ENCODE measurements at places on chromosomes 6 and 20.

- peak; percentile 24 for DNase-seq
These were observed 1.1 kb downstream of the L3MBTL3 start for GRCh38 chr6:130019326-130020072.

- DNase-seq, result no peak
These were observed 4.9 kb upstream of the BEND6 start for GRCh38 chr6:56949925-56950495.

DNA sequence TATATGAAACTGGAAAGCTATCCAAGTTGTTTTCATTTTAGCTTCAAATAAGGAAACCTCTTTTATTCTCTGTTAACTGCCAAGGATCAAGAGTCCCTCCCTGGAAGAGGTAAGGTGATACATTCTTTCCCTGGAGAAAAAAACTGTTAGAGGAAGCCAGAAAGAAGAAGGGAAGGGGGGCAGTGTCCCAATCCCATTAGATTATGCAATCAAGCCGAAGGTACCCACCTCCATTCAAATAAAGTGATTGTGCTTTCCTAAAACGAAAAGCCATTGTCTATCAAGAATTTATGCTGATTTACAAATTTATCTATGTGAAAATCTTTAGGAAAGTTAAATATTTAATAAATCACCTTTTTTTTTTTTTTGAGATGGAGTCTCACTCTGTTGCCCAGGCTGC lies 9.5 kb upstream of the UQCC1 start:
- DNase-seq, result no peak

- DNase-seq, result no peak
These were observed 388.2 kb downstream of the TBC1D32 start for GRCh38 chr6:120945905-120946594.

GRCh38 chr20:14570811-14571210 lies 233.4 kb upstream of the FLRT3 start:
- DNase-seq, result no peak

- DNase-seq, result no peak
These were observed 72.1 kb downstream of the KHDC1L start for GRCh38 chr6:73152966-73153757.

DNA sequence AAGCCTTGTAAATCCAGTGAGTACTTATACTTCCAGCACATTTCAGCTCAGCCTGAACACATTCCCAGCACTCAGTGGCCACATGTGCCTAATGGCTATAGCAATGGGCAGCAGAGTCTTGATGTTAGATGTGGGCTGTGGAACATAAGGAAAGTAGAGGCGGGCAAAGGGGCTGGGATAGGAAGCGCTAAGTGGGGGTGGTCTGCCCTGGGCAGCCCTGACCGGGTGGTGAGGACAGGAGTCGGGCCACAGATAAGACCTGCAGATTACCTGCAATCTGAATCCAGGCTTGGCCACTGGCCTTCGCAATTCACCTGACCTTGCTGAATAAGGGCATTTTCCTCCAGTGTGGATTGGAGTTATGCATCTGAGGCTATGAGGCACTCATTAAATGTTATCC lies 11.1 kb upstream of the HMGA1 start:
- DNase-seq, result no peak

GRCh38 chr6:51737580-51738360 lies 349.6 kb downstream of the PKHD1 start:
- no peak for DNase-seq

- DNase-seq, result no peak
These were observed 67.3 kb downstream of the KCNB1 start for GRCh38 chr20:49415005-49415667.

- no peak for DNase-seq
These were observed 162.2 kb downstream of the NKAIN2 start for GRCh38 chr6:123965894-123966293.

DNA sequence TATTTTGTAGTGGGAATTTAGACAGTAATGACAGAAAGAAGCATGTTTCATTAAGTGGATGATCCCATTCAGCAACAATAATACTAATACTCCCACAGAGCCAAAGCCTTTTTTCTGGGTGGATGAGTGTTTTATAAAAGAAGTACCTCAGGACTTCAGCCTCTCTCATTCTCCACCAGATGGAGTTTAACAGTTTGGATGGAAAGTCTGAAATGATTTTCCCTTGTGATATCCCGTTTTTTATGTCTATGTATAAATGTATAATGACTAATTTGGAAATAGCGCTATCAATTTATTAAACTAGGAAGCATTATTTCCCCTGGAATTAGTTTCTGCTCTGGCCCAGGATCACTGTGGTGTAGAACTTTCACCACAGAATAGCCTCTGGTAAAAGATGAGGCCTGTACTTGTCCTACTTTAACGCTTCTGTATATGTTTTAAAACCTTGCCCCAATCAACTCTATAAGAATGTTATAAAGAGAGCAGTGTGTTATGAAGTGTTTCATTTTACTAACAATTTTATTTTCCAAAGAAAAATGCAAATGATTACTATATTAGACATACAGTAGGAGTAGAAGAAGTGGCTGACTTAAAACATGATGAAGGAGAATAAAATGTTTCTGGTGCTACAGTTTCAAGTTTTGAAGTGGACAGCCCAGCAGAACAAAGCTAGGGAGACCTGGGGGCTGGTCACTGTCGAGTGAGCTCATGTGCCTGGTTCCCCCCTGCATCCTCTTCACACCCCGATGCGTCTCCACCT lies 135.6 kb downstream of the HIVEP1 start:
- DNase-seq, result no peak

DNA sequence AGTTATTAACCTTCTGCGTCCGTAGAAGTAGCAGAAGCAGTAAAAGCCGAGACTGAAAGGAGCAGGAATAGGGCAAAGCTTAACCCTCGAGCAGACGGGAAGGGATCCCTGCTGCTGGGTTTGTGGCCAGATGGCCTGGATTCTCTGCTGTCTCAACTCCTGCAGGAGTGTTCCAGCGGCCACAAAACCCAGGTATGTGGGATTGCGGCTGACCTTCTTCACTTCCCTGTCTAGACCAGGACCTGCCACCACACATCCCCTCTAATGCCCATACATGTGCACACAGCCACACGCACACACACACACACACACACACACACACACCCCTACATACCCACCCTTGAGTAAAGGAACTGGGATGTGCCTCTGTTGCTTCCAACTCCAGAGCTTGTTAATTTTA lies 33.1 kb upstream of the TNFRSF21 start:
- DNase-seq, result no peak

DNA sequence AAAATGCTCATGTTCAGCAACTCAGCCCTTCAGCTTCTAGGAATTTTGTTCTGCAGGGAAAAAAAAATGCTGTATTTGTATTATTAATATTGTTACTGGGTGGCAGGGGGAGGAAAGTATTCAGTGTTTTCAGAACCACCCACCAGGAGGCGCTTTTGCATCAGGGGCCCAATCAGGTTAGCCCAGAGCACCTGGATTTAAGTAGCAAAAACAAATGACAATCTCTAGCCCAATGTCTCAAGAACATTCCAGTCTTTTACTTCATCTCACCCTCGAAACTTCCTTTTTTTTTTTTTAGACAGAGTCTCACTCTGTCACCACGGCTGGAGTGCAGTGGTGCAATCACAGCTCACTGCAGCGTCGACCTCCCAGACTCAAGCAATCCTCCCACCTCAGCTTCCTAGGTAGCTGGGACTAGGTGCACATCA lies 635 bp upstream of the C20orf203 start:
- peak; percentile 73 for DNase-seq

- no peak for DNase-seq
These were observed 59.7 kb upstream of the SNX9 start for GRCh38 chr6:157763129-157763903.

Data from stimulated activated CD4-positive, alpha-beta T cell treated with anti-CD3 and anti-CD28 coated beads, Interleukin-2, amount 100 ng/mL, for 48 hours (primary cell).